Memory B cell (primary cell): ENCODE measurements at places on chromosomes 5 and 9.

GRCh38 chr5:123937230-123937629, 425.3 kb downstream of the CSNK1G3 start:
- DNase-seq = peak; percentile 54

DNA sequence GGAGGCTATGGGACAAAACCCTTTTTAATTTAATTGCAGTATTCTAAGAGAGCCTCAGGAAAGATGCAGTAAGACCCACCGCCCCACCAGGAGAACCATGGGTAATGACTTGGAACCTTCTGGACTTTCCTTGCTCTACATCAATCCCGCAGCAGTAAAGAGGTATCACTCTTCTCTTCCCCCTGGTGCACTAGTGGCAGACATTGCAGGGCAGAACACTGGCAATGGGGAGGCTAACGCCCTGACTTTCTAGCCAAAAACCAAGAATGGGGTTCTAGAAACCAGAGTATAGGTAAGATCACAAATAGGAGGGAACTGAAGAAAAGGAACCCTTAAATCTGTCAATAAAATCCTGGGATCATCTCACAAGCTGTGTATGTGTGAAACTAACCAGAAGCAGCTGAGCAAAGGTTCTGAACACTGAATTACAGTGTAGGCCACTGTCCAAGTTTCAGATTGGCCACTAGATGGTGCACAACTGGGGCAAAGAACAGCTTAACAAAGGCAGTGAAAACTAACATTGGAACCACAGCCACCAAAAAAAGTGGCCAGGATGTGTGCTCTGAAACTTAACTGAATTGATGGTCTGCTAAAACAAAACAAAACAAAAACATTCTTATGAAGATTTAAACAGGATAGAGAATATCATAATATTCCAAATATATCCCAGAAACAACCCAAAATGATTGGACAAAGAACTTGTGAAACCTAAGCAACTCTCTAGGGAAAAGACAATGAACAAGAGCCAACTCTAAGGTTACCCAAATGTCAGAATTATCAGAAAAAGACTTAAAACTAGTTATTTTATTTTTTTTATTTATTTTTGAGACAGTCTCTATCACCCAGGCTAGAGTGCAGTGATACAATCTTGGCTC, 6.6 kb upstream of the FAM151B start:
- DNase-seq = no peak

DNA sequence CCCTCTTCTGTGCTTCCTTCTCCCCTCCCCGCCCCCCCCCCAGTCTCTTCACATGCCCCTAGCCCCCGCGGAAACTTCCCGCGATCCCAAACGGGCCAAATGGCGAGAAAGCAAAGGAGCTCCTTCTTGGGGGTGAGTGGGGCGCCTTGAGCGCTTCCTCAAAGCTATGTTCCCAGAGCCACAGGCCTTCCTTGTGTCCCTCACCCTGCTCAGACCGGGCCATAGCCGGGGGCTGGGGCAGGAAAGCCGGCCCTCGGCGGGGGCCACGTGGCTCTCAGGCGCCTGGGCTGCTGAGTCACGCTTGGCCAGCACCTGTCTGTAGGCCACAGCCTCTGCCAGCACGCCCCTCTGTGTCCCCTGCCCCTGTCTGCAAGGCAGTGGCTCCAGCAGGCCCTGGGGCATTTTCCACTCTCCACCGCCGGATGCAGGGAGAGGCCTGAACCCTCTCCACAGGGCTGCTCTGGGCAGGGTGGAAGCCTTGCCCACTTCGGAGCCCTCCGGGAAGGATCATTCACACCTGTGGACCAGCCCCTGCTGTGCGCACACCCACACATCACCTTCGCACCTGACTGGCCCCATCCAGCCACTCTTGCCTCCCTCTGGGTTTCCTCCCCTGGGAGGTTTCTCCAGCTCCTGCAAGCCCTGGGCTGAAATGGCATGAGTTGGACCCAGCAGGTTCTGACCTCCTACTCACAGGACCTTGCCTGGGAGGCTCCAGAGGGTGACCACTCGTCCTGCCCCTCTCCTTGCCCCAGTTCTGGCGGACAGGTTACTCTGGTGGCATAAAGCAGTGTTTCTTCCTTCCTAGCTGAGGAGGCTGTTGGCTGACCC, 1.2 kb upstream of the SQSTM1 start:
- DNase-seq = peak; percentile 79

DNA sequence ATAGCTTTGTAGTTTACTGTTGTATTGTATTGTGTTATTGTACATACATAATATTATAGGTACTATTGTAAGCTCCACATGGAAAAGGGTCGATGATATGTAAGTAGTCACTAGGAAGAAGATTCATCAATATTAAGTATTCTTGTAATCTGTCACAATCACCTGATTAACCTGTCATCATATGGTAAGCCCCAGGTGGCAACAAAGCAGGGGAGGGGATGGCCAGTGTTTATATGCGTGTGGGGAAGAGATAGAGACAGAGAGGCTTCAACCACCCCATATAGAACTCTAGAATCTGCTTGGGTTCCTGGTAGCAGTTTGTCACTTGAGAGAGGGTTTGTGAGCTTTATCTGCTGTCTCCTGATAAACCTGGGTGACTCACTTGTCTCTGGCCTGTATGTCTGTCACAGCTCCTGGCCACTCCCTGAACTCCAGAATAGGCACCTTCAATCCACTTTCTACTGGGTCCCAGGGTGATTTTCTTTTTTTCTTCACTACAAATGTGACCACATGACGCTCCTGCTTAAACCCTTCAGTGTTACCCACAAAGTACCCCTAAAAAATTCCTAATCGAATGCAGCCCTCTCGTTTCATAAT, 48.9 kb upstream of the CPEB4 start:
- DNase-seq = no peak
